Activated CD4-positive, alpha-beta T cell treated with anti-CD3 and anti-CD28 coated beads for 48 hours (primary cell): ENCODE measurements at places on chromosomes 12 and 14.

DNA sequence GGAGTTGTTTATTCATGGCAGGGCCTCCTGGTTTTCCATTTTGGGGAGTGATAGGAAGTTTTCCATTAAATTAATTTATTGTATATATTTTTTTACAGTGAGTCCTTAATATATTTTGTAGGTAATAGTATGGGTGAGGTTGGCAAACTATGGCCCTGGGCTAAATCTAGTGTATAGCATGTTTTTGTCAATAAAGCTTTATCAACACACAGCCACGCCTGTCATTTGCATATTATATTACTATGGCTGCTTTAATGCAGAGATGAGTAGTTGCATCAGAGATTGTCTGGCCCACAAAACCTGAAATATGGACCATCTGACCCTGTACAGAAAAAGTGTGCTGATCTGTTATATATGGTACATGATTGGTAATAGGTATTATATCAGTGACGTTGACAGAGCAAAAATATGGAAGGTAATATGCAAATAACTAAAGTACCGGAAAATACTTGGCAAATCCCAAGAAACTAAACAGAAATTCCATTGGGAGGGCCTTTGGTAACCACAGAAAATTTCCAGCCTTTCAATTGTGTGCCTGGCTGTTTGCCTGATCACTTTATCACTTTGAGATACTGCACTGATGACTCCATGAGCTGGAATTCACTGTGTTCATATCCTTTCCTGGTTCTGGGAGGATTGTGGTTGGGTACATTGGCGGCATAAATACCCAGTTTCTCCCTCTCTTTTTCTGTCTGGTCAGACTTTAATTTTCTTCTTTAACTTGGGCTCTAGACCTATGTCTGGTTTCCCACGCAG is 61.7 kb upstream of the RFLNA start:
- DNase-seq, result no peak

GRCh38 chr12:89334548-89335169 is 17.6 kb downstream of the DUSP6 start:
- DNase-seq, result no peak

DNA sequence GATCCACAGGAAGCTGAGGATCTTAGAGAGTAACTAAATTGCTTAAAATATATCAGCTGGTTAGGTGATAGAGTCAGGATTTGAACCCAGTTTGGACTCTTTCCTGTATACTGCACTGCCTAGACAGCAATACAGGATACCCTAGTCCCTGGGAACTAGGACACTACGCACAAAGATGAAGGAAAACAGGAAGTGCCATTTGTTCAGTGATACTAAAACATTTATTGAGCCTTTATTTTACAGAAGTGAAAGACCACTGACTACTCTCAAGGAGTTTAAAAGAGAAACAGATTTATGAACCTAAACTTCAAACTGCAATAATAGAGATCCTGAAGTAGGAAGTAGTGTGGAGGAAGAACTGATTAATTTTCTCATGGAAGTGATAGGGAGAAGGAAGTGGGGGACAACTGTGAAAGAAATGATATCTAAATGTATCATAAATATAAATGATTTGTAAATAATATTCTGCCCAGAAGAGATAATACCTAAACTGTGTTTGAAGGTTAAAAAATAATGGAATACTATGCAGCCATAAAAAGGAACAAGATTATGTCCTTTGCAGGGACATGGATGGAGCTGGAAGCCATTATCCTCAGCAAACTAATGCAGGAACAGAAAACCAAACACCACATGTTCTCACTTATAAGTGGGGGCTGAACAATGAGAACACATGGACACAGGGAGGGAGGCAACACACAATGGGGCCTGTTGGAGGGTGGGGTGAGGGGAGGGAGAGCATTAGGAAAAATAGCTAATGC is 18.2 kb downstream of the MSRB3 start:
- DNase-seq, result no peak

DNA sequence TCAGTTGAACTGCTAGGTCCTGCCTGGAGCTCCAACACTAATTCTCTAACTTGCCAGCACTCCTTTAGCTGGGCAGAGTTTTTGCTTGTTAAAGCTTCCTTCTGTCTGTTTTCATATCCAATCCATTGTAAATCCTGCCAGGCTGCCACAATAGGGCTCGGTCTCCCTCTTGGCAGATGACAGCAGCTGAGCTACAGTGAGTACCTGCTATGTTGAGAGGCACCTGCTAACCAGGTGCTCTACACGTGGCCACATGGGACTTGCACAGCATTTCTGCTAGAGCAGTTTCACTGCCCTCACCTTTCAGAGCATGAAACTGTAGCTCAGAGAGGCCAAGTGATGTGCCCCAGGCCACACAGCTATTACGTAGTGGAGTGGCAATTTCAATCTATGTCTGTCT is 106.6 kb upstream of the NOS1 start:
- DNase-seq, result no peak

- DNase-seq, result no peak
These were observed 40.9 kb downstream of the MBIP start for GRCh38 chr14:36279306-36280190.

DNA sequence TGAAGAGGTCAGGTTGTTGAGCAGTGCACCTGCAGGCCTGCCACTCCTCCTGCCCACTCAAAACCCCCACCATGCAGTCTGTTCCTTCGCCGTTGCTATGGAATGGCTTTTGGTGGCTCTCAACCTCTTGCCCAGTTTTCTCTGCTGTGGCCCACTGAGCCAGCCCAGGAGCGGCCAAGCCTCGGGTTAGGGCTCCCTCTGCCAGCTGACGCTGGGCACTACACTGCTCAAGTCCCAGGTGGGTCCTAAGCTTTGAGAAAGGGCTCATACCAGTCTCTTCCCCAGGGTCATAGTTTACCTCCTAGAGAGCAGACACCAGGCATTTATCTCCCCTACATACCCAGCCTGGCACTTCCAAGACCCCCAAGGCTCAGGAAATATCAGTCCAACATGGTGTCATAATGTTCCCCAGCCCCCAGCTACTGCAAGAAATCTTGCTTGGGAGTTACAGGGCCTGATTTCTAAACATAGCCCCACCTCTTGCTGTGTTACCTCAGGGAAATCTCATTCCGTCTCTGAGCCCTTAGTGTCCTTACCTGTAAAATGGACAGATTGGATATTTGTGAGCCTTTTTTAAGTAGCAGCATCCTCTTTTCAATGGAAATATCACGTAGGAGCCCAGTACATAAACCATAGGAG is 59.4 kb downstream of the TSPAN11 start:
- DNase-seq, result peak; percentile 45

GRCh38 chr12:89872922-89873630 is 164.4 kb upstream of the ATP2B1 start:
- DNase-seq, result no peak

GRCh38 chr12:6229224-6230218 is 29.3 kb downstream of the CD9 start:
- DNase-seq, result no peak

DNA sequence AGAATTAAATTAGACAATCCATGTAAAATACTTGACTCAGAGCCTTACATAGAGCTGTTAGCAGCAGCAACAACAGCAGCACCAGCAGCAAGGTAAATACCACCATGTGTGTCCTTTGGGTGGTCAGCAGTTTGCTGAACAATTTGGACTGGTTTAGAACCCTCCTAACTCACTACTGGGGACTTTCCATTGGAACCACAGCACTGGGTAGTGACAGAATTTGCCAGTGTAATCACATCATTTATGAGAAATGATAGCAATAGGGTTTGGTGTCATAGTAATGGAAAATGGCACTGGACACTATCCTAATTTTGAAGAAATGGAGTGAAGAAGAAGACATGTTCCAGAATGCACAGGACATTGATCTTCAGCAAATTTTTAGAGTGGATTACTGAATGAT is 392.8 kb downstream of the RAD51B start:
- no peak for DNase-seq

DNA sequence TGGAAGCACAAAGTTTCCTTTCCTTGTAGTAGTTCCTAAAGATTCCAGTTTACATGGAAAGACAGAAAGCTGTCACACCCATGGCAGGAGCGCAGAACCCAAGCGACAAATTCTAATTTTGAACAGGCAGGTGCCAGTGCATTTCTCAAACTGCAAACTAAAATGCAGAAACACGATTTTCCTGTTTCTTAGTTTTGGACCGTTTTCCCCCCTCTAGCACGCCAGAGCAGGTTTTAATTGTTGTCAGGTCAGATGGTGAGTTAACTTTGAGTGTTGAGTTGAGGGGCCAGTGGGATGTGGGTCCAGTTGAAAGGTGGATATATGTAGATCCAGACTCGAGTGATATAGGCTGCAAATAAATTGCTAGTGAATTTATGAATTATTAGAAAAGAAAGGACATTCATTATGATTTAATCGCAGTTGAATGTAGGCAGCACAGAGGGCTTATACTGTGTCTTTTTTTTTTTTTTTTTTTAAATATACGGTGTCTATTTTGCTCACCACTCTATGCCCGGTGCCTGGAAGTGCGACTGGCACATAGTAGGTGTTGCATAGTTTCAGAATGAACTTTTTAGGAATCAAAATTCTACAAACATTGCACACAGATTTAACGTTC is 909 bp upstream of the ETFBKMT start:
- no peak for DNase-seq

- no peak for DNase-seq
These were observed 56.2 kb downstream of the LRFN5 start for GRCh38 chr14:41662780-41663472.

GRCh38 chr12:14958361-14959125 is 2.9 kb downstream of the ARHGDIB start:
- no peak for DNase-seq

- no peak for DNase-seq
These were observed 58.2 kb upstream of the STRN3 start for GRCh38 chr14:31084385-31084784.
